Fibroblast of villous mesenchyme (primary cell): ENCODE measurements at places on chromosomes 16 and 17. TPM values are rescaled to one million over a fixed set of nuclear protein-coding genes. Genes with fewer than 3 reads are reported as not detected.

Gene HSD17B1
- total RNA-seq: 3.5 and 11.9 TPM in 2 replicates

Gene NPB
- total RNA-seq: 0.43 and 0.64 TPM in 2 replicates

Gene SNAI3
- not detected in 2 replicates for total RNA-seq

Gene NOS2
- not detected in 2 replicates for total RNA-seq

Gene FMNL1
- 3.5 and 5.2 TPM in 2 replicates for total RNA-seq

Gene LRRC36
- not detected in 2 replicates for total RNA-seq

Gene PRSS8
- under 0.01 TPM in 1 of 2 replicates, not detected in the other for total RNA-seq

Gene GPR179
- under 0.01 TPM in 1 of 2 replicates, not detected in the other for total RNA-seq

DNA sequence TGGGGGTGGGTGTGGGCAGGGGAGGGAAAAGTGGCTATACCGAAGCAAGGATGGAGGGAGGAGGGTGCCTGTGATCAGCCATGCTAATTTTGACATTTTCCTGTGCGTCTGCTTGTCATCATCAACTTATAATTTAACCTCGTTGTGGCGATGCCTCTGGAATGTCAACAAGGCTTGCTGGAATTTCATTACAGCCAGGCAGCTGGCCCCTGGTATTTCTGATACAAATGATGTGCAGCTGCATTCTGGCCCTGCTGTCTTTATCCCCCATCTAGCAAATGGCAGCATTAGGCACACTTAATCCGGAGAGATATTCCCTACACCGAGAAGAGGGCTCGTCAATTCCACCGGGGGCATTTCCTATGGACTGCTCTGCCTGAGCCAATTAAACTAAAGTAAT is 278.3 kb upstream of the CCL2 start:
- no peak for DNase-seq

- DNase-seq: peak; percentile 54
Observed at GRCh38 chr17:27384261-27384701, 72.0 kb upstream of the KSR1 start.

- DNase-seq: no peak
Observed at GRCh38 chr17:44736551-44737240, 22.1 kb upstream of the ADAM11 start.

- DNase-seq: peak; percentile 69
Observed at GRCh38 chr16:68823401-68824135, 19.8 kb upstream of the TANGO6 start.

DNA sequence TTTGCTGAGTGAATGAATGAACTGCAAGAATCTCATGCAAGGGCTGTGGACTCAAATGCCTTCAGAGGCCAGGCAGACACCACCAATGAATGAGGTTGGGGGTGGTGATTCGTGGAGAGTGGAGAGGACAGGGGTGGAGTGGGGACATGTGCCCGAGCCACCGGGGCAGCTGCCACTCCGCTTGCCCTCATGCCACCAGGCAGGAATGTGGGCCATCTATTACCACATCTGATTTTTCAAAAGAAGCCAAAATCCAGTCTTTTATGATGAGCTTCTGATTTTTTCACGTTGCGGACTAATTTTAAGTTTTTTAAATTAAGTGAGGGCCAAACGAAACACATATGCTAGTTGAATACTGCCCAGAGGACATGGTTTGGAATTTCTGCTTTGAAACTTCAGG is 67.1 kb upstream of the SMURF2 start:
- DNase-seq: no peak

GRCh38 chr17:41215681-41216080 is 10.8 kb upstream of the KRTAP9-2 start:
- DNase-seq: no peak

GRCh38 chr17:1328437-1328836 is 49.0 kb downstream of the TRARG1 start:
- DNase-seq: no peak

- DNase-seq: peak; percentile 22
Observed at GRCh38 chr17:5203908-5204294, 12.2 kb upstream of the ZNF594 start.

DNA sequence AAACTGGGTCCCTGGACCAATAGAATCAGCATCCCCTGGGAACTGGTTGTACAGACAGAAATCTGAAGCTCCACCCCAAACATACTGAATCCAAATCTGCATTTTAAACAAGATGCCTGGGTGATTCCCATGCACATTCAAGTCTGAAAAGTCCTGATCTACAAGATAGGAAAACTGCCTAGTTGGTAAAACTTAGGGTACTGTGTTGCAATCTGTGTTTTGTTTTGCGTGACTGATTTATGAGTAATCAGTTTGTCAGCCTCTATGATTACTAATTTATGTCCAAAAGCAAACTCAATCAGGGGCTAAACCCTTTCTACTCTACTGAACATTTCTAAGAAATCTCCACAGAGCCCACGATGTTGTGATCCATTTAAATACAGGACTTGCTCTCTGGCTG is 103.8 kb downstream of the YPEL2 start:
- DNase-seq: peak; percentile 73

DNA sequence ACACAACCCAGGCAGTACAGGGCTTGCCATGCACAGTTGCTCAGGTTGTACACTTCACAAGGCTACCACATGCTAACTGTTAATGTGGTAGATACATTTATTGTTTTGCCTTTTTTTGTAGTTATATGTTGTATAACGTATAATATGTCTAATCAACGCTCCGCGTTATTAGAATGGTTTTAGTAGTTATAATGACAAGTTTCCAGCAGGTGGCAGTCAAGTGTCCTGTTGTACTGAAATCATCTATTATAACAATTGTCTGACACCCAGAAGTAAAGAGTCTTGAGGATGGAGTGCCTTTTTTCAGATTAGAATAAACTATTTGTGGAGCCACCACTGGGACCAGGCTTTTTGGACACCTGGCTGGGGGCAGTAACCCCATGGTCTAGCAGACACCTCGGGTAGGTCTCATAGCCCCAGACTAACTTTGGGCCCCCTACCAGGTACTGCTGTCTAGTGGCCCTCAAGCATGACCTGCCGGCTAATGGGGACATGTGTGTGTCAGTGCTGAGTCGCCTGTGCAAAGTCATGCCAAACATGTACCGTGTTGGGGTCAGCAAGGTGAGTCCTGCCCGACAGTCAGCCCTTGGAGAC is 32.8 kb downstream of the MYO15A start:
- peak; percentile 60 for DNase-seq

- no peak for DNase-seq
Observed at GRCh38 chr16:79723583-79724168, 123.1 kb upstream of the MAF start.

DNA sequence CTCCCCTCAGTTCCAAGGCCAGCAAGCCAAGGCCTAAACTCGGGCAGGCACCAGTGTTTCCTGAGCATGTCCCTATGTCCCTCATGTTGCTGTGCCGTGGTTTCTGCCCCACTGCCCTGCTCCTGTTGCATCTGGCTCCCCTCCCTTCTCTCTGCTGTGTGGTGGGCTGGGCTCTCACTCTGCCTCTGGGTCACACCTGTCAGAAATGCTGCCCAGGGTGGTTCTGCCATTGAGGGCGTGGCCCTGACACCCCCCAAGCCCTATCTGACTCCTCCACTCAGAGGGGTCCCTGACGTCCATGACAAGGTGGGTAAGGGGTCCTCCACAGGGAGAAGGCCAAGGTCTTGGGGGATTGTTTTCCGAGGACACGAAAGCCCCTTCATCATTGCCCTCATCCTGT is 9.2 kb upstream of the ITGA3 start:
- no peak for DNase-seq

DNA sequence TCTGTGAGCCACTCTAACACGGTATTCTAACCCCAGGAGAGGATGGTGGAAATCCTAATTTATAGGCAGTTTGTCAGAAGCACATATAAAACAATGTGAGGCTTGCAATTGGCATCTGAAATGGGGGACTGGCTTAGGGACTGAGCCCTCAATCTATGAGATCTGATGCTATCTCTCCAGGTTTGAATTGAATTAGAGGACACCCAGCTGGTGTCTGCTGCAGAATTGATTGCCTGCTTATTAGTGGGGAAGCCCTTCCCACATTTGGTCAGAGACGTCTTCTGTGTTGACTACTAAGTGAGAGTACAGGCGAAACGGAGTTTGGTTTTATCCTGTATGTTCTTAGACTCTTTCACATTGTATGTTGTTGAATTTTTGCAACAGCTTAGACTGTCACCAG is 13.6 kb upstream of the TMIGD1 start:
- DNase-seq: no peak
